Right lung (tissue), 10 donors: ENCODE measurements at places on chromosomes 16 and 17. TPM values are rescaled to one million over a fixed set of nuclear protein-coding genes. Genes with fewer than 3 reads are reported as not detected.

DNA sequence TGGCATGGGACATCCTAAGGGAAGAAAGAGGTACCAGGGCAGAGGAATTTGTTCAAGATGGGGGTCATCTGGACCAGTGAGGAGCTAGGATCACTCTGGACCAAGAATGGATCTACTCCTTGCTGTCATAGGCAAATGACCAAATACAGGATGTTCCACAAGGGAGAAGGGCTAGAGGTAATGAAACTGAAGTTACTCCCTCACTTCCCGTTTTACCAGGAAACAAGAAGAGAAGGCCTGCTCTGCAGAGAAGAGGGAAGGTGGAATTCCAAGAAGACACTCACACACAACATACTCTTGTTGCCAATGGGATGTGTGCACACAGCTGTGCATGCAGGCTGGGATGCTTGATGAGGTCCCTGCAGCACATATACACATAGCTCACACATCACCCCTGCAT is 38.6 kb downstream of the NEUROD2 start:
- DNase-seq = no peak

DNA sequence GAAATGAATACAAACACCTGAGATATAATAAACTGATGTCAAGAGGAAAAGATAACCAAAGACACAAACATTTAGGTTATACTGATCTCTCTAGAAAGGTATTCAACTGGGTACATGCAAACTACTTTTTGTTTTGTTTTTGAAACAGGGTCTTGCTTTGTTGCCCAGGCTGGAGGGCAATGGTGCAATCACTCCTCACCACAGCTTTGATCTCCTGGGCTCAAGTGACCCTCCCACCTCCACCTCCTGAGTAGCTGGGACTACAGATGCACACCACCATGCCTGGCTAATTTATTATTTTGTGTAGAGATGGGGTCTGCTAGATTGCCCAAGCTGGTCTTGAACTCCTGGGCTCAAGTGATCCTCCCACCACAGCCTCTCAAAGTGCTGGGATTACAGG is 38.1 kb downstream of the TEKT5 start:
- no peak for DNase-seq

GRCh38 chr17:3669085-3669347 is 404 bp downstream of the EMC6 start:
- no peak for DNase-seq

GRCh38 chr16:23635958-23636357 is 5.2 kb downstream of the PALB2 start:
- DNase-seq = no peak

- no peak for DNase-seq
Measured at GRCh38 chr16:29876217-29876593, 13.2 kb upstream of the CDIPT start.

GRCh38 chr17:3838206-3838605 is 7.8 kb downstream of the NCBP3 start:
- no peak for DNase-seq

DNA sequence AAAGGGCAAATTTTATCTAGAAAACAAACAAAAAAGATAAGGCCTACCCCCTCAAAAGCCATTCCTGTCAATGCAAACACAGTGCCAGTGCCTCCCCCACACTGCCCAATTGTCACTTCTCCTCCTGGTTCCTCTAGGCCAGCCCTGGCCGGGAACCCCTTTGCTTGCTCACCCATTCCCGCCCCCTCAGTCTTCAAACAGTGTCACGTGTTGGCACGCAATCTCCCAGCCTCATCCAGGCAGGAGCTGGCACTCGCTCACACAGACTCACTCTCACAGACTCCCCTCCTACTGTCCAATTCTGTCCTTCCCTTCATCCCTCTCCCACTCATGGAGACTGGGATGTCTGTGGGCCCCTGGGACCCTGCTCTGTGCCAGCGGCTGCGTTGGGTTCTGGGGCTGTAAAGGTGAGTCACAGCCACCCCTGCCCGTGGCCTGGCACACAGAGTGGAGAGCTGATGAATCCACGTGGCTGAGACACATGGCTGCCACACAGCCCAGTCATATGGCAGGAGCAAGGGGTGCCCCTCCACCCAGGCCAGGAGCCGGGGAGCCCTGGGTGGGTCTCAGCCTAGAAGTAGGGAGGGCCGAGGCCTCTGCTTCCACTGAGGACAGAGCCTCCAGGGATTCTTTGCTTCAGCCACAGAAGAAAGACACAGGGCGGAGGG is 54.8 kb downstream of the VAC14 start:
- DNase-seq = no peak

GRCh38 chr17:45171338-45172231 is 9.9 kb downstream of the HEXIM2 start:
- DNase-seq = peak; percentile 41

DNA sequence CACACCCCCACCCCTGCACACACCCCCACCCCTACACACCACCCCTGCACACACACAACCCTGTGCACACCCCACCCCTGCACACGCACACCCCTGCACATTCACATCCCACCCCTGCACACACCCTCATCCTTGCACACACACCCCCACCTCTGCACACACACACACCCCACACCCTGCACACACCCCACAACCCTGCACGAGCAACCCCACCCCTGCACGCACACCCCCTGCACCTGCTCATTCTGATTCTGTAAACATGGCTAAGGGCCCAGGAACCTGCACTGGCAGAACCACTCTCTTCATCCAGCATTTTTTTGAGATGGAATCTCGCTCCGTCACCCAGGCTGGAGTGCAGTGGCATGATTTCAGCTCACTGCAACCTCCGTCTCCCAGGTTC is 18.1 kb downstream of the CHMP1A start:
- no peak for DNase-seq

DNA sequence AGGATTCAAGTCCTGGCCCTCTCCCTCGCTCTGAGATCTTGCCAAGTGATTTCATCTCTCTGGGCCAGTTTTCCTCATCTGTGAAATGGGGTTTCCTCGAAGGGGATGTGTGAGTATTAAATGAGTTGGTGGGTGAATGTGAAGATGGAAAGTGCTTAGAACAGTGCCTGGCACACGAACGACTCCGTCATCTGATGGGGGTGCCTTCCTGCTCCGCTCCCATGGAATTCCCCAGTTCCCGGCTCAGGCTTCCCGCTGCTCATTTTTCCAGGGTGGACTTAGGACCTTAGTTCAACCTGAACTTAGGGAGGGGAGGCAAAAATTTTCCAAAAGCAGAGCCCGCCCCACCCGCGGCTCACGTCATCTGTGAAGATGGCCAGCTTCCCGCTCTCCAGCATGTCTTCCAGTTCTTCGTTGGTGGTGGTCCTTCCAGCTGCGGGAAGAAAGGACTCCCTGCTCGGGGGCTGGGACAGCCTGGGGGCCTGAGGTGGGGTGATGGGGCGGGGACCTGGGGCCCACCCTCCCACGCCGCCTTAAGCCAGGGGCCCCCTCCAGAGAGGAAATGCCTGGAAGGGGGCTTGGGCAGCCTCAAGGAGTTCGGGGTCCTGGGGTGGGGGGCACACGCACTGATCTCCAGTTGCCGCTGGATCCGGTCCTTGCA is 11.4 kb downstream of the HSD3B7 start:
- no peak for DNase-seq

DNA sequence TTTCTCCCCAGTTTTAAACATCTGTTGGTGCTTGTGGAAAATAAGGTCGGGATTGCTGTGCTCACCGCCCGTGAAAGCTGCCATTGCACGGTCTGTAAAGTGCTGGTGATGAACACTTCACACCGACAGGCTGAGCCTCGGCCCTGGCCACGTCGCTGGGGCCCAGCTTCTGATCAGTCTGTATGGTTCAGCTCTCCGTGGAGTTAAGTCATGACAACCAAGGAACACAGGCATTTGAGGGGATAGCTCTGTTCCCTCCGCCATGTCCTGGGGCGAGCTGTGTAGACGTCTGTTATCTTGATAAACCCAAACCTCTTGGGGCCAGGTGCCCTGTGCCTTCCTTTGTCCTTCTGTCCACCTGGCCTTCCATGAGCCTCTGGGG is 110.6 kb downstream of the METRNL start:
- no peak for DNase-seq

DNA sequence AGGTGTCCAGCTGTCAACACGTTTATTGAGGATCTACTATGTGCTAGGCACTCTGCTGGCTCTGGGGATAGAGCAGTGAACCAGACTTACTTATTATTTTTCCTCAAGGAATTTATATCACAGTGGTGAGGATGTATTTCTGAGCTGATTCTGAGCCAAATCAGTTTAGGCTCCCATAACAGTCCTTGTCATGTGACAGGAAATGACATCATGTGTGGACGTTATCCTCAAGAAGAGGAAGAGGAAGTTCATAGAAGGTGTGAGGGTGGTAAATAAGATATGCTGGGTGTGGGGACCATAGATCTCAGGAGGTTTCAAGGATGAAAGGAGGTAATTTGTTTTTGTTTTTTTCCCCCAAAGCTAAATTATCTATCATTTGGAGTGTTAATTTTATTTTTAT is 873.5 kb upstream of the EEF2KMT start:
- no peak for DNase-seq

- DNase-seq = peak; percentile 83
Measured at GRCh38 chr16:67884684-67885083, at the start of gene NRN1L. Gene NRN1L (plus strand): TSS chr16:67884885. CDS start chr16:67884904, 19 bp downstream.

- no peak for DNase-seq
Measured at GRCh38 chr17:49739641-49740271, 24.2 kb downstream of the FAM117A start.

- DNase-seq = peak; percentile 43
Measured at GRCh38 chr17:9244066-9245052, 223.0 kb downstream of the NTN1 start.

DNA sequence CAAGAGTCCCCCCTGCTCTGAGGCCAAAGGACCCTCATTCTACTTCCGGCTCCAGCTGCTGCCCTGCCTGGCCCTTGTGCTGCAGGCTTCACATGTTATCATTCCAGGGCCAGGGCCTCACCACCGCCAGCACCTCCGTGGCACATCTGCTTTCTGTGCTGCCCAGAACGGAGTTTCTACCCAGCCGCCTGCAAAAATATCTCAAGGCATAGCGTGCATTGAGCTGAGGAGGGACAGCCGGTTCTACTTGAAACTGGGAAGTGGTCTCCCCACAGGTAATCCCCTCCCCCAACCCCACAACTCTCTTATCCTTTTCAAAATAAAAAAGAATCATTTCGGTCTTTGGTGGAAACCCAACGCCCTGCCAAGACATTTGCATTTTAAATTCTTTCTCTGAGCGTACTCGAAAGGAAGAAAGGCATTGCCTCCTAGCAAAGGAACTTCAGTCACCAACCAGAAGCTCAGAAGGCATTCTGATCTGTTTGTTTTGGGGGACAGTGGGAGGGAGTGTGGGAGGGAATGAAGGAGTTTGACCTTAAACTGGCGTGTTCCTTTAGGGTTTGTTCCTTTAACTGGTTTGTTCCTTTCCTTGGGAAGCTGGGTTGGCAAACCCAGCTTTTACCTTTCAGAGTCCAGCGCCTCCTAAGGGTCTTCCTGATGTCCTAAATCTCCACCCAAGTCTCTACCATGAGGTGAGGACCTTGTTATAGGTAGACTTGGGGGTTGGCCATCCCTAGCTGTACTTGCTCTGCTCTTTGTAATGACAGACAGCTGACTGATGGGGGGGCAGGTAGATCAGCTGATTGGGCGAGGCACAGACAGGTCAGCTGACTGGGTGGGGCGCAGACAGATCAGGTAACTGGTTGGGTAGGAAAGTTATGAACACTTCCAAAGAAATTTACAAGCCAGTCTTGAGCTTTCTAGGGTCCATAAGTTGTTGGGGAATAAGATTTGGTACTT is 33.4 kb upstream of the PIK3R6 start:
- DNase-seq = no peak

- peak; percentile 70 for DNase-seq
Measured at GRCh38 chr16:57084257-57084770, 8.1 kb upstream of the CPNE2 start.

DNA sequence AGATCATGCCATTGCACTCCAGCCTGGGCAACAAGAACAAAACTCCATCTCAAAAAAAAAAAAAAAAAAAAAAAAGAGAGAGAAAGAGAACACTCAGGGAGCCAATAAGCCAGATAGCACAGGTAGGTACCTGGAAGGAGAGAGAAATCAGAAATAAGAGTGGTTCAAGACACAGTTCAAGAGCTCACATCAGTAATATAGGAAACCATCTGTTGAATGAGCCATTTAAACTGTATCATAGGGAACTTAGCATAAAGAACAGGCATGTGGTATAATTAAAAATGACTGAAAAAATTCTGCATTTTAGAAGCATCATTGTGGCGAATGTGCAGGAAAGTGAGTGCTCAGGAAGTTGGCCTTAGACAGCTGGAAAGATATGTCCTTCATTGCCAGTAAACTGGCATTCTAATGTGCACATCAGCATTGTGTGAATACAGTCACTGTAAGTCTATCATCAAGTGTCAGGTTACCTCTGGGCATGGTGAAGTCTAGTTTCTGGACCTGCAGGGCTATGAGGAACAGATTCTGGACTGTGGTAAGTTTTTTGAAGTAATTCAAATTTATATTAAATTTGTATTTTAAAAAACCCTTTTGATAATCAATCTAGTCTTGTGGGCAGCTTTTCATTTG is 20.4 kb downstream of the KRT12 start:
- no peak for DNase-seq

GRCh38 chr17:42669977-42670788 is 6.6 kb downstream of the PLEKHH3 start:
- no peak for DNase-seq

DNA sequence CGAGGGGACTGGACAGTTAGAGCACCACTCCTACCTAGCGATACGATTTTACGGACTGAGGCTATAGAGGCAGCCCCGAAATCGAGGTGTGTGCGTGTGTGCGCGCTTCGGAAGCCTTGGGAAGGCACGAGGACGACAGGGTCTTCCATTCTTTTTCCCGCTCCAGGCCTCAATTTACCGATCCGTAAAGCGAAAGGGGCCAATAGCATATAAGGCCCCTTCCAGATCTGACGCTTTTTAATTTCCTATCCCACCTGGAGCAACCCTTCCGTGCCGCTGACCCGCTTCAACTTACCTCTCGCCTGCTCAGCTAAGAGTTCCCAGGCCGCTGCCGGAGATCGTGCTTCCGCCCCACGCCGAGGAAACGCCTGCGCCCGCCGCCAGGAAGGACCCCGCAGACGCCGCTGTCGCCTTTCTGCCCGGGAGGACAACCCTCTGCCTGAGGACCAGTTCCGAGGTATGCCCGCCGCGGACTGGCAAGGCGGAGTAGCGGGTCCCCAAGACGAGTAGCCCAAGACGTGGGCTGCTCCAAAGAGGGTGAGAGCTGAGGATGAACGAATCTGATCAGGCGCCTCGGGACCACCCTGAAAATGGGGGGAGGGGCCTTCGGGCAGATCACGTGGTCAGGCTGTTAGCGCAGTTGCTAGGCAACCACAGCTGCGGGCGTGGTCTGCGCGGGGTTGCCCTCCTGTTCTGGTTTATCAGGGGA is at the start of gene EFTUD2:
EFTUD2 (minus strand) TSS at position 372 of the 709 bp plus-strand sequence. CDS start 4,924 bp downstream, outside the sequence.
- DNase-seq = peak; percentile 94

The KRTAP4-4 gene
- not detected for polyA plus RNA-seq

The GP1BA gene
- polyA plus RNA-seq = 2.9 TPM

The GINS2 gene
- 15.6 TPM for polyA plus RNA-seq

The KRT33A gene
- not detected for polyA plus RNA-seq

The NTHL1 gene
- polyA plus RNA-seq = 41.2 TPM

The BAIAP3 gene
- 4.2 TPM for polyA plus RNA-seq

The FZD2 gene
- polyA plus RNA-seq = 28.7 TPM

The XYLT1 gene
- polyA plus RNA-seq = 6.6 TPM
